Activated CD4-positive, alpha-beta T cell treated with anti-CD3 and anti-CD28 coated beads for 36 hours (primary cell): ENCODE measurements at places on chromosomes 11 and 22. TPM values are rescaled to one million over a fixed set of nuclear protein-coding genes. Genes with fewer than 3 reads are reported as not detected.

Gene TMEM138
- total RNA-seq, result 38.6 TPM

Gene DRAP1
- 158 TPM for total RNA-seq

Gene HBG2
- not detected for total RNA-seq

Gene MLC1
- not detected for total RNA-seq

Gene TBX1
- not detected for total RNA-seq

Gene ZNF214
- total RNA-seq, result not detected

Gene MS4A7
- total RNA-seq, result not detected

DNA sequence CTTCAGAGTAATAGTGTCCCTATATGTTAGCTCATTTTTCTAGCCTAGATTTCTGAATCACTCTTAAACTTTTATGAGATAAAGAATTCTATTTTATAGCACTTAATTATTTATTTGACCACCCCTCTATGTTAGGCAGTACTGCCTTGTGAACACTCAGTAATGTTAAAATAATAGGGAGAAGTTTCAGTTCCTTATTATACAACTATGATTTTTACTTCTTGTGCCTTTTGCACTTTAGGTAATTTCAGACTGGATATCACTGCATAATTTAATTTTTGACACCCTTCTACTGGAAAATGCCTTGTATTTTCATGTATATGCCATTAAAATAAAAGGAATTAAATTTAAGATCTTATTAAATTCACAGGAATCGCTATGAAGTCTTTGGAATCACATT lies 3.1 kb downstream of the BCO2 start:
- peaks cover 20% of the 10 kb centered on the region for H3K27me3 ChIP-seq
- no peaks in the 10 kb centered on the region for H3K36me3 ChIP-seq
- H3K27ac ChIP-seq, result no peak overlapping the region
- DNase-seq, result no peak

GRCh38 chr22:44882226-44882905 lies 127.4 kb downstream of the PHF21B start:
- no peaks in the 10 kb centered on the region for H3K27me3 ChIP-seq
- DNase-seq, result no peak
- no peaks in the 10 kb centered on the region for H3K4me1 ChIP-seq
- no peak overlapping the region for H3K27ac ChIP-seq
- H3K36me3 ChIP-seq, result no peaks in the 10 kb centered on the region

GRCh38 chr11:69245491-69246345 lies 48.2 kb upstream of the MYEOV start:
- no peak overlapping the region for H3K4me3 ChIP-seq
- no peak overlapping the region for H3K27ac ChIP-seq
- H3K27me3 ChIP-seq, result no peaks in the 10 kb centered on the region
- no peak for DNase-seq
- peaks cover 15% of the 10 kb centered on the region for H3K4me1 ChIP-seq
- no peaks in the 10 kb centered on the region for H3K36me3 ChIP-seq

DNA sequence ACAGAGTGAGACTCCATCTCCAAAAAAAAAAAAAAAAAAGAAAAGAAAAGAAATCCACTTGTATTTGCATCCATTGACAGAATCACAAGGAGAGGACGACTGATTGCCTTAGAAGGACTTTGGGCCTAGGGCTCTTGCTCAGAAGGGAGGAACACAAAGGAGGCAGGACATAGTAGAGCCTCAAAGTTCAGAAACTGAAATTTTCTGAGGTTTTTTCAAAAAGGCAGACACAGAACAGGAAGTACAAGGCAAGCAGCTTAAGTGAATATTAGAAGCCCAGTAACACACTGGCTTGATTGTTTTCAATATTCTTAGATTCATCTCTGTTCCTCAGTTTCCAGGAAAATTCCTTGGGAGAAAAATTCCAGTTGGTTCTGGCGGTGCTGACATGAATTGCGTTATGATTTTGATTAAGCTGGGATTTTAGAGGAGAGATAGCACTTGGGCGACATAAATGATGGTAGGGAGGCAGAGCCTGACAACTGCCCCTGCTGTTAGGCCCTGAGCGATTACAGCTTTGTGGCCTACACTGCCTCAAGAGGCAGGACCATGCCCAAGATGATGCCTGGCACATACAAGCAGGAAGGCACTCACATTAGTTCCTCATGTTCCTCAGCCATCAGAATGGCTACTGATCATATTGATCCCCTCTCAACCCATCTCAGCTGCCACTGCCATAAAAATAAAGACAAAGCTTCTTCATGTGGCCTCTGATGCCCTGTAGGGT lies 15.3 kb downstream of the CLPB start:
- H3K27ac ChIP-seq, result peak overlapping the region; percentile 52
- H3K4me1 ChIP-seq, result peaks cover 33% of the 10 kb centered on the region
- H3K36me3 ChIP-seq, result no peaks in the 10 kb centered on the region
- no peak overlapping the region for H3K4me3 ChIP-seq

DNA sequence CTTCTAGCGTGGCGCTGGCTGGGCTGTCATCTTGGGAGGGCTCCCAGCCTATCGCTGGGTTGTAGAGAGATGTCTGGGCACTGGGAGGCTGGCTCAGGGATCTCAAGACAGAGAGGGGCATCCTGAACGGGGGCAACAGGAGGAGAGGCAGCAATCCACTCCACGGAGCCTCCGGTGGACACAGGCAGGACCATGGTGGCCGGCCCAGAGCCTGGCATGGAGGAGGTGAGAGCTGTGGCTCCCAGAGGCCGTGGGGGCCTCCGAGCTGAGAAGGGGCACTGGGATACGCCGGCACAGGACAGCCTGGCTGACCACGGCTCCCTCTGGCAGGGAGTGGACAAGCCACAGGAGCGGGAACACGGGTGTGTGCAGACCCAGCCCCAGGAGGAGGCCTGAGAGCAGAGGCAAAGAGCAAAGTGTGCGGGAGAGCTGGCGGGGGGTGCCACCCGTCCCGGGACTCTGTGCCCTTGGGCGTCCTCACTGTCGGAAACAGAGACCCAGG lies 9.1 kb downstream of the MRGPRF start:
- H3K27ac ChIP-seq, result no peak overlapping the region
- no peaks in the 10 kb centered on the region for H3K27me3 ChIP-seq
- no peaks in the 10 kb centered on the region for H3K4me1 ChIP-seq
- no peaks in the 10 kb centered on the region for H3K36me3 ChIP-seq

DNA sequence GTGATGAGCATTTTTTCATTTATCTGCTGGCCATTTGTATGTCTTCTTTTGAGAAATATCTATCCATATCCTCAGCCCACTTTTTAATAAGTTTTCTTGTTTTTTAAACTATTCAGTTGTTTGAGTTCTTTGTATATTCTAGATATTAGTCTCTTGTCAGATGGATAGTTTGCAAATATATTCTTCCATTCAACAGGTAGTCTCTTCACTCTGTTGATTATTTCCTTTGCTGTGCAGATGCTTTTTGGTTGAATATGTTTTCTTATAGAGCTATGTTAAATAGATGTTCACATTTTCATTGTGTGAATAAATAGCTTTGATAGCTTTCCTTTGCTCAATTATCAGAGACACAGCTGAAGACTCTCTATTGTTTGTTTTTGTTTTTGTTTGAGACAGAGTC lies 68.2 kb upstream of the ALKBH3 start:
- no peak overlapping the region for H3K4me3 ChIP-seq
- no peak for DNase-seq
- H3K4me1 ChIP-seq, result no peaks in the 10 kb centered on the region
- no peaks in the 10 kb centered on the region for H3K27me3 ChIP-seq
- no peak overlapping the region for H3K27ac ChIP-seq

DNA sequence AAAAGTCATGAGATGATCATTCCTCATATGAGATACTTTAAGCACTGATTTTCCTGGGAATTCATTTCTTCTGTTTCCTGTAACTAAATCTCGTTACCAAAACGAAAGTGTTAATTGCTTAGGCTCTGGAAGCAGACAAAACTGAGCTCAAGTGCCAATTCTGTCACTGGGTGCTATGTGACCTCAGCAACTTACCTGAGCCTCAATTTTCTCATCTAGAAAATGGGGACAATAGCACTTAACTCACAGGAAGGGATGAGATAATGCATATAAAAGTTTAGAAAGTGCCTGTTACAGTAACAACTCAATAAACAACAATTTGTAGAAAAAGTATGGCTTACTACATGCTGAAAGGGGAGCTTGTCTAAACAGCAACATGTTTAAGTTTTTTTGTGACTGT lies 170.2 kb upstream of the MTMR2 start:
- H3K4me1 ChIP-seq, result peaks cover 80% of the 10 kb centered on the region
- H3K27me3 ChIP-seq, result no peaks in the 10 kb centered on the region
- DNase-seq, result no peak
- H3K36me3 ChIP-seq, result peaks cover 26% of the 10 kb centered on the region
